ENCODE measurements at places on chromosomes 7 and 10.

- no peak overlapping the region for H3K27ac ChIP-seq
- H3K27me3 ChIP-seq, result no peaks in the 10 kb centered on the region
- no peaks in the 10 kb centered on the region for H3K36me3 ChIP-seq
- no peak for DNase-seq
Measured at GRCh38 chr10:2641028-2641427, 426.3 kb upstream of the PFKP start.

- H3K4me1 ChIP-seq, result no peaks in the 10 kb centered on the region
- no peak overlapping the region for H3K4me3 ChIP-seq
Measured at GRCh38 chr10:3704565-3705325, 80.3 kb downstream of the KLF6 start.

DNA sequence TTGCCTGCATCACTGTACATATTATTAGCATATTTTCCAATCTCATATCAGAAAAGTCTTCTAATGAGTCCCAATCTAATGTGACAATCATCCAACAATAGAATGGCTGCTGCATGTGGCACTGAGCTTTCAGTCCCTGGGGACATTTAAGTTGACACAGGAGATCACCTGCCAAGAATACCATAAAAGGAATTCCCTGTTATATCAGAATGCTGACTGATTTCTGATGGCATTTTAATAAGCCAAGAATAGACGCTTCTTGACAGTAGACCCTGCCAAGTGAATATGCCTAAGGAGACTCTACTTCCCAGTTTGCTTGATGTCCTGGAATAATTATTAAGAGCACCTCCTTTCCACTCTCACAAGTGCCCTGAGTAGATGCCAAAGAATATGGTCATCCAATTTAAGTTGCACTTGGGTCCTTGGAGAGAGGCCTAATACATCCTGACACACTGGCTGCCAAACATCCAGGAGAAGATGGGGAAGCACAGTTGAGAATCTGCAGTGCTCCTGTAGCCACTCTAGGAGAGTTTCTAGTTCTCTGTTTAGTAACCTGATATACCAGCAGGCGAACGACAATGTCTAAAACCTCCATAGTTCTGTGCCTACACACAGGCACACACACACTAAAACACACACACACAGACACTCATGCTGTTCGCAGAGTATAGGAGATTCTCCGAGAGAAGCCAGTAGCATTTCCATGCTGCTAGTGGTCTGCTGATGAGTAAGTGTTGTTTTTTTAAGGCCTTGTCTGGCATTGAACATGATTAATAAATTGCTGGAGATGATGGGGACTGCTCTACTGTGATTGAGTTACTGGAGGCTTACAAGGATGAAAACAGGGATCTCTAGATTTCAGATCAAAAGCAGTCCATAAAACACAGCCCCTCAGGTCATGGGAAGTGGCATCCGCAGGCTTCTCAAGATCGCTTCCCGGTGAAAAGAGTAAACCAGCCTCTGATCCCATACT, 369.6 kb downstream of the KCNMA1 start:
- no peaks in the 10 kb centered on the region for H3K36me3 ChIP-seq
- DNase-seq, result no peak
- H3K4me1 ChIP-seq, result no peaks in the 10 kb centered on the region
- no peaks in the 10 kb centered on the region for H3K27me3 ChIP-seq

- H3K27me3 ChIP-seq, result no peaks in the 10 kb centered on the region
- no peak overlapping the region for H3K27ac ChIP-seq
- H3K4me1 ChIP-seq, result no peaks in the 10 kb centered on the region
- no peak for DNase-seq
- no peak overlapping the region for H3K4me3 ChIP-seq
- peaks cover 28% of the 10 kb centered on the region for H3K36me3 ChIP-seq
Measured at GRCh38 chr10:74078037-74078436, 72.6 kb downstream of the AP3M1 start.

GRCh38 chr10:124465777-124466488, 4.3 kb downstream of the LHPP start:
- DNase-seq, result no peak
- H3K27ac ChIP-seq, result peak overlapping the region; percentile 16
- H3K4me1 ChIP-seq, result peaks cover 13% of the 10 kb centered on the region
- no peaks in the 10 kb centered on the region for H3K27me3 ChIP-seq

GRCh38 chr10:119210633-119211032, 3.3 kb downstream of the GRK5 start:
- peaks cover 24% of the 10 kb centered on the region for H3K4me1 ChIP-seq
- no peak overlapping the region for H3K27ac ChIP-seq
- no peak overlapping the region for H3K4me3 ChIP-seq
- H3K36me3 ChIP-seq, result no peaks in the 10 kb centered on the region
- no peaks in the 10 kb centered on the region for H3K27me3 ChIP-seq

- no peaks in the 10 kb centered on the region for H3K4me1 ChIP-seq
- H3K36me3 ChIP-seq, result no peaks in the 10 kb centered on the region
- no peak overlapping the region for H3K27ac ChIP-seq
- no peak overlapping the region for H3K4me3 ChIP-seq
Measured at GRCh38 chr10:115845921-115846320, 427.1 kb downstream of the GFRA1 start.

- no peak overlapping the region for H3K27ac ChIP-seq
- no peak for DNase-seq
- no peak overlapping the region for H3K4me3 ChIP-seq
- peaks cover 17% of the 10 kb centered on the region for H3K4me1 ChIP-seq
Measured at GRCh38 chr10:8334631-8335030, 280.1 kb downstream of the GATA3 start.

DNA sequence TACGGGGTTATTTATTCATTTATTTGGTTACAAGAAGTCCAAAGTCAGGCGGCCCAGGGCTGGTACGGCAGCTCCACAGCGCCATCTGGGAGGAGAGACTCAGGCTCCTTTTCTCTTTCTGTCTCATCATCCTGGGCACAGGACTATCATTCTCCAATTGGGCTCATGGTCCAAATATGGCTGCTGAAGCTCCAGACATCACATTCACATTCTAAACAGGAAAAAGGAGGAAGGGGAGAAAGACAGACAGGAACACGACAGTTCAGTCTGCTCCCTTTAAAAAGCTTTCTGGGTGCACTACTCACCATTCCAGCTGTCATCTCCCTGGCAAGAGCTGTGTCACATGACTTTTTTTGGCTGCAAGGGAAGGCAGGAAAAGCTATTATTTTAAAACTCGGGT, 74.4 kb upstream of the PDZD8 start:
- H3K4me1 ChIP-seq, result no peaks in the 10 kb centered on the region
- DNase-seq, result no peak
- no peaks in the 10 kb centered on the region for H3K27me3 ChIP-seq
- H3K4me3 ChIP-seq, result no peak overlapping the region

GRCh38 chr10:132678436-132679216, 107.3 kb downstream of the NKX6-2 start:
- no peak overlapping the region for H3K4me3 ChIP-seq
- H3K4me1 ChIP-seq, result no peaks in the 10 kb centered on the region
- H3K36me3 ChIP-seq, result no peaks in the 10 kb centered on the region

DNA sequence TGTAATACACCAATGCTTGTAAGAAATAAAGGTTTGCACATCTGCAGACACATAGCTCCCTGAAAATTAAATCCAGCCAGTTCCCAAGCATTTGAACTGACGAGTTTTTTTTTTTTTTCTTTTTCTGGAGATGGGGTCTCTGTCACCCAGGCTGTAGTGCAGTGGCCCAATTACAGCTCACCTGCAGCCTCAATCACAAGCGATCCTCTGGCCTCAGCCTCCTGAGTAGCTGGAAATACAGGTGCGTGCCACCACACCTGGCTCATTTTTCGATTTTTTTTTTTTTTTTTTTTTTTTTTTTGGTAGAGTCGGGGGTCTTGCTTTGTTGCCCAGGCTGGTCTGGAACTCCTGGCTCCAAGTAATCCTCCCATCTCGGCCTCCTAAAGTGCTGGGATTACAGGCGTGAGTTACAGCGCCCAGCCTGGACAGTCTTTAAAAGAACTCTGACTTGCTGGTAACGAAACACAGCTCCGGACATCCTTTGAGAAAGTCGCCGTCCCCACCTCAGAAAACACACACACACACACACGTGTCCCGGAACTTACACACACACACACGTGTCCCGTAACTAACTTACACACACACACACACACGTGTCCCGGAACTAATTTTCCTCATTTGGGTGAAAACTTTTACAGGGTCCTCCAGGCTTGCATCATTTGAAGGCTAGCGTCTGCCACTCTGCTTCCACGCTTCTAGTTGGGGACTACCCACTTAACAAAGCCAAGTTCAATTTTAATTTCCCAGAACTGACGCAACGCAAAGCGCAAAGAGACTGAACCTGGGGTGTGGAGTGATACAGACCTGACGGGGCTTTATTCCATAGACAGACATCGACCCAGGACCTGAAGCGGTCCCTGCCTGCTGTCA, 18.6 kb downstream of the OCM2 start:
- H3K36me3 ChIP-seq, result no peaks in the 10 kb centered on the region
- peak overlapping the region; percentile 78 for H3K27ac ChIP-seq
- DNase-seq, result peak; percentile 4
- no peaks in the 10 kb centered on the region for H3K27me3 ChIP-seq

DNA sequence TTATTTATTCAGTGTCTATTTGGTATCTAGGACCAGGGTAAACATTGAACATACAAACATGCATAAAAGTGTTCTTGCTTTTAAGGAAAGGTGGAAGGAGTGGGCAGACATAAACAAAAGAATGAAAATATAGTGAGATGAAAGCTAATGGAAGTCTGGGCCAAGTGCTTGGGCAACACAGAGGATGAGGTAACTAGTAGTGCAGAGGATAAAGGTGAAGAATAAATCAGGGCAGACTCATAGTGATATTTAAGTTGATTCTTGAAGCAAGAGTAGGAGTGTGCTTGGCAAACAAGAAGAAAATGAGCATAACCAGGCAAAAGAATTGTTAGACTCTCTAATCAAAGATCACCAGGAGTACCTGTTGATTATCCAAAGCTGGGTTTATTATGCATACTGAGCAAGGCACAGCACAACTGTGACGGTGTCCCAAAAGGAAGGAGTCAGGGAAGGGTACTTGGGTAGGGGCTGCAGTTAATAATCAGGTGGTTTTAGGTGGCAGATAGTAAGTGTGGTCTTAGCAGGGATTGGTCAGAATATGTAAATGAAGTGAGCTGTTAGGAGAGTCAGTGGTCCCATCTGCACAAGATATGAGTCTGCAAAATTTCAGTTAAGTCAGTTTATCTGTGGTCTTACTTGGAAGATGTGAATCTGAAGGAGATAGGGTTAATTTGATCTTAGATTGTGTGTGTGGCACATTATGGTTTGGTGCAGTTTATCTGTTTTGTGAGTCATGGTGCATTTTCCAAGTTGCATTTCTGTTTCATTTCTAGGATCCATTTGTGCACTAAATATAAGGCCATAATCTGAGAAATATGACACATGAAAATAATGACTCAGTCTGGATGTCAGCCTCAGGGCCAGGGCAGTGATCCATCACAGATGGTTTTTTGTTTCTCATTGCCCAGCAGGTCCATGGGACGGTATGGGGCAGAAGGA, 30.6 kb upstream of the TAX1BP1 start:
- H3K27me3 ChIP-seq, result no peaks in the 10 kb centered on the region
- no peaks in the 10 kb centered on the region for H3K36me3 ChIP-seq
- no peaks in the 10 kb centered on the region for H3K4me1 ChIP-seq
- no peak overlapping the region for H3K27ac ChIP-seq

DNA sequence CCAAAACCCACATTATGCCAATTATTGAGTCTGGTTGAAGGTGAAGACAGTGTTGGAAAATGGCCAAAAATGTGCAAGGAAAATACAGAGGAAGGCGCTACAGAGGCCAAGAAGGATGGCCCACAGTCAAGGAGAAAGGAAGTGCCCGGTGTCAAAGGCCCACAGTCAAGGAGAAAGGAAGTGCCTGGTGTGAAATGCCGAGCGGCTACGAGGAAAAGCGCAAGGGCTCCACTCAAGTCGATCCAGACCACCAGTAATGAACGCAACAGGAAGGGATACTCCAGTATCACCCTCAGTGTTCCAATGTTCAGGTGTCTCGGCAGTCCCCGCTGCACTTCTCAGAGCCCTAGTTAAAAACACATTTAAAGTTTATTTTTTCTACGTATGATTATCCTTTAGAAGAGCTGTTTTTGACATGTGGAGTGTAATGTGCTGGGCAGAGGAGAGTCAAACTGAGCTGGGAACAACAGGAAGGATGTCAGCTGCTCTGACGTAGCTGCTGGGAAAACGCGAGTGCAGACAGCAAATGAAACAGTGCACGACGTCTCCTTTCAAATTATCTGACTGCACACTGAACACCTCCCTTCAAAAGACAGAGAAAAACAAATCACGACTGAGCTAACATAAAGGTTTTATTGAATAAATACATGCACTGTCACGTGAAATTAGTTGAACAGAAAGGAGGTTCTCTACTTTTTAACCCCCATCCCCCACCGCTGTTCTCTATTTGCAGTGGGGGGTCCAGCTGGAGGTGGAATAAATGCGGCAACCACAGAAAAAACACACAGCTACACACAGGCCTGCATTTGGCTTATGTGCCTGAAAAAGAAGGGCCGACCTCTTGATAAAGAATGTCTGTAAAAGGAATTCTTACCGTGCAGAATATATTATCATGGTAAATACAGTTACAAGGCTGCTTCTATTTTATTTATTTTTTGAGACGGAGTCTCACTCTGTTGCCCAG, 26.1 kb upstream of the NCAPG2 start:
- peaks cover 35% of the 10 kb centered on the region for H3K36me3 ChIP-seq
- no peak overlapping the region for H3K27ac ChIP-seq
- H3K27me3 ChIP-seq, result no peaks in the 10 kb centered on the region
- H3K4me1 ChIP-seq, result no peaks in the 10 kb centered on the region

- no peaks in the 10 kb centered on the region for H3K27me3 ChIP-seq
- H3K36me3 ChIP-seq, result no peaks in the 10 kb centered on the region
- DNase-seq, result no peak
- H3K4me3 ChIP-seq, result no peak overlapping the region
- H3K4me1 ChIP-seq, result no peaks in the 10 kb centered on the region
- no peak overlapping the region for H3K27ac ChIP-seq
Measured at GRCh38 chr7:111796671-111797070, 234.4 kb upstream of the IMMP2L start.

DNA sequence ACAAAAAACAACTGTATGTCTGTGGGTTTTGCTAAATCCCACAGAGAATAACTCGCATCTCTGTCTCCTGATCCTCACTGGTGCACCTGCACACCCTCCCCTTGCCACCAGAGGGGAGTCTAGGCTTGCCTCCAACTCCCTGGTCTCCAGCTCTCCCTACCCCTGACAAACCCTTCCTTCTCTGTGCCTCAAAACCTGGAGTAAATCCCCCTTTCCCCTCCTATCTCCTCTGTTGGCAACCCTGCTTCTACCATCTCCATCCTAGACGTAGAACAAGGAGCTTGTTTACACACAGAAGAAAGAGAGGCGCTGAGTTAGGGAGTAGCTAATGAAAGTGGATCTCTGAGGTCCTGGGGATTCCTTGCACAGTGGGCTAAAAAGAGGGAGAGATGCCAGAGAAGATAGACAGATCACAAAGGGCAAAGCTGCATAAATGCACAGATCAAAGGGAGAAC, 6.0 kb downstream of the MBLAC1 start:
- no peak overlapping the region for H3K27ac ChIP-seq
- H3K36me3 ChIP-seq, result no peaks in the 10 kb centered on the region
- no peak overlapping the region for H3K4me3 ChIP-seq
- peaks cover 9% of the 10 kb centered on the region for H3K4me1 ChIP-seq

DNA sequence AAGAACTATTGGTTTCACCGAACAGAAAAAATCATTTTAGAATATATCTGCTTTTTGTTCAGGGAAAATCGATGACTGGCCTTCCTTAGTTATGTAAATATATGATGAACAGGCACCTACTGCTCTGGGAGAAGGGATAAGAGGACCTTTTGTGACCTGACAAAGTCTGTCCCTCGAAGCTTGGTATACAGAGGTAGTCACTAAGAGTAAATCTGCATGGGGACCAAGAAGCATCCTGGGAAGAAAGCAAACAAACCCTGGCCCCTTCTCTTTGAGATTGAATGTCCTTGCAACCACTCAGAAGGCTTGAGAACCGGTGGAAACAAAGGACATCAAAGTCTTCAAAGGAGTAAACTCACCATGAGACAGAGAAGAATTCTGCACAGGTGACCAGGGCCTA, 52.3 kb downstream of the SKIDA1 start:
- H3K36me3 ChIP-seq, result no peaks in the 10 kb centered on the region
- H3K27ac ChIP-seq, result no peak overlapping the region
- no peaks in the 10 kb centered on the region for H3K27me3 ChIP-seq
- no peaks in the 10 kb centered on the region for H3K4me1 ChIP-seq
